Activated T-helper 9 cell treated with anti-CD3 and anti-CD28 coated beads, Interleukin-2, amount 50 U/mL, for 16 hours (primary cell): ENCODE measurements at places on chromosomes 7 and 10.
A peak's percentile ranks its signal among the peaks of the same experiment; 100 is the strongest.

- DNase-seq: no peak
Observed at GRCh38 chr7:27774717-27775328, 34.9 kb downstream of the TAX1BP1 start.

- no peak for DNase-seq
Observed at GRCh38 chr10:3946234-3947229, 161.5 kb upstream of the KLF6 start.

- DNase-seq: no peak
Observed at GRCh38 chr10:94104316-94105000, 110.7 kb downstream of the PLCE1 start.

DNA sequence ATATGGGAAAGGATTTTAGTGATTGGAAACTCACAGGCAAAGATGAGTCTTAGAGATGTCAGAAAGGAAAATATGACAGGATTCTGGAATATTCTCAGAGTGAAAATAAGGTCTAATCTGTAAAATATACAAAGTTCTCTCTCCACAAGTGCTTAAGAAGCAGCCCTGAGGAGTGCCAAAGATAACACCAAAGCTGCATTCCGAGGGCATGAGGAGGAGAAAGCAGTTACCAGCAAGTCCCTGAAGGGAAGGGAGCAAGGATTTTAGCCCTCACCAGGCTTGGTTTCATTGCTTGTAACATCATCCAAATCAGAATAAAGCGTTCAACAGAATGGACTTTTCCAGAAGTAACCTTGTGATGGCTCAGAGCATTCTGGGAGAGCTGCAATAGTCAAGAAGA lies 31.4 kb upstream of the DLX6 start:
- no peak for DNase-seq

- peak; percentile 33 for DNase-seq
Observed at GRCh38 chr7:3028071-3028757, 15.5 kb downstream of the CARD11 start.

DNA sequence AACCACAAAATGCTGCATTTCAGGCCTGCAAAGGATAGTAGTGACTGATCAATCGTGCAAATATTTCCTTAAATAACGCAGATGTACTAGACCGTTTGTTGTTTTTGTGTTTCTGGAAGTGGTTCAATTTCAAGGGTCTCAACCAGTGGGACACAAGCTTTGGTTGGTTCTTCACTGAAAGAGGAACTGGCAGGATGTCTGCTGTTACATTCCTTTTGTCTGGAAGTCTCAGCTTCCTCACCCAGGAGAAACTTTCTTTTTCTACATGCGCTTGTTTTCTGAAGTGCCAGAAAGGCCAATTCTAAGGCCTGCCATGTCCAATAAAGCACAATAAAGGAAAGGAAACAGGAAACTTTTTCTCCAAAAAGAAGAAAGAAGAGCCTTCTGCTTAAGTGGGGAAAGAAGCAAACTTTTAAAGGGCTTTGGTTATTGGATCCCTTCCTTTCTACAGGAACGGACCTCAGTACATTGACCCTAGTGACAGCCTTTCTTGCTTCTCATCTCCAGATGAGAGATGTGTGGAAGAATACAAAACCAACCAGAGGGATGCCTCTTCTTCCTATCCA lies 4.1 kb downstream of the DKK1 start:
- DNase-seq: no peak

- no peak for DNase-seq
Observed at GRCh38 chr7:124712017-124712416, 53.6 kb downstream of the GPR37 start.

DNA sequence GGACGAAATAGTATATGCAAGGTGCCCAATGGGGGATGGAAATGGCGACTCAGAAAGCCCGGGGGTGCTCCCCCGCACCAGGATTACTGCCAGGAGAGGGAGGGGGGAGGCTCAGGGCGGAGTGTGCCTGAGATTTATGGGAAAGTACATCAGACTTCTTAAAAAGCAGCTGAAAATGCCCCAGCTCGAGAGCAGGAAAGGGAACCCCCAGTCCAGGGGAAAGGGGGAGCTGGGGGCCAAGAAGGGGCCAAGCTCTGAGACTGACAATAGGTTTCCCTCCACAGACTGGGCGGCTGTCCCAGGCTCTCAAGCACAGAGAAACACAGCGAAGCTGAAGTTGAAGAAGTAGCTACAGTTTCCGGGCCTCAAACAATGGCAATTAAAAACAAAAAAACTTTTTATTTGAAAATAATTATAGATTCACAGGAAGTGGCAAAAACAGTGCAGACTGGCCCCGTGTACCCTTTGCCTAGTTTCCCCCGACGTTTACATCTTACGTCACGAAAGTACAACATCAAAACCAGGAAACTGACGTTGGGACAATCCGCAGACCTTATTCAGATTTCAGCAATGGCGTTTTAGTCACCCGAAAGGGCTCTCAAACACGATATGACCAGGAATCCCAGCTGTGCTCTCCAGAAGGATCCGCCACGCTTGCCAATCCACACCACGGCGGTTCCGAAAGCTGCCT lies 83.9 kb upstream of the FGFR2 start:
- no peak for DNase-seq

GRCh38 chr7:95545007-95545615 lies 51.2 kb downstream of the PDK4 start:
- DNase-seq: no peak

- no peak for DNase-seq
Observed at GRCh38 chr10:48901319-48901718, 38.3 kb downstream of the LRRC18 start.

- no peak for DNase-seq
Observed at GRCh38 chr10:28312572-28312971, 9.7 kb upstream of the MPP7 start.

- DNase-seq: no peak
Observed at GRCh38 chr10:47031901-47032465, 120.8 kb downstream of the PTPN20 start.

GRCh38 chr10:3747984-3748383 lies 37.0 kb downstream of the KLF6 start:
- no peak for DNase-seq

DNA sequence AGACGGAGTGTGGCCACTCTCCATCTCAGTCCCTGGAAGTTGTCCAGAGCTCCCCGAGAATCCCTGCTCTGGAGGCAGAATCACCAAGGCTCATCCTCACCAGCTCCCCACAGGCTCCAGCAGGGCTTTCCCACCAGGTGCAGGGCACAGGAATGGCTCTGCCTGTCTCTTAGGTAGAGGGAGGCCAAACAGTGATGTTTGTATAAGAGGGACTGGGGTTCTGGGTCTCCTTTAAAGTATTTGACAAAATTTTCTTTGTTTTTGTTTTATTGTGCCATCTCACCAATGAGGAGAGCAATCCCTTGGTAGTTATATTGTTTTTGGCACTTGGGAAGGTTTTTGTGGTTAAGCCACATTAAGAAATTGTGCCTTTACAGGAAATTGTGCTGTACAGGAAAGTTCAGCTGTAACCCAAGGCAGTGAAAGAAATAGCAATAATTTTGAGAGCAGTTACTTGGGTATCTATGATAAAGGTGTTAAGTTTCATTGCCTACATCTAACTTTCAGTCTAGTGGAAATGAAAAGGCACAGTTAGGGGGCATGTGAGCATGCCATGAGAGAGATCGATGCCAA lies 219.3 kb upstream of the PRSS58 start:
- no peak for DNase-seq

DNA sequence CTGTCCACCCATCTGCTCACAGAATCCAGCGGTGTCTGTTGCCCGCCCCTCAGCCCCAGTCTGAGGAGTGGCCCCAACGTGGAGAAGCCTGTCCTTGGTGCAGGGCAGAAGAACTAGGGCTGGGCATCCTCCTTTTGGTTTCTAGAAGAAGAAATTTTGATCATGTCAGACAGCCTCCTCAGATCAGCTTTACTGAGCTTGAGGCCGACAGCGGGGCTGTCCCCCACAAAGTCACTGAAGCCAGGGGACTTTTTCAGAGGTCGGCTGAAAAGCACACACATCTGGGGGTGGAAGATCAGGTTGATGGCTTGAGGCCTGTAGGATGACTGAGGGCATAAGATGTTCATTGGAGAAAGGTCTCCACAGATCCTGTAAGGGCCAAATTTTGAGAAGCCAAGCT lies 767.9 kb downstream of the GRID1 start:
- DNase-seq: no peak

DNA sequence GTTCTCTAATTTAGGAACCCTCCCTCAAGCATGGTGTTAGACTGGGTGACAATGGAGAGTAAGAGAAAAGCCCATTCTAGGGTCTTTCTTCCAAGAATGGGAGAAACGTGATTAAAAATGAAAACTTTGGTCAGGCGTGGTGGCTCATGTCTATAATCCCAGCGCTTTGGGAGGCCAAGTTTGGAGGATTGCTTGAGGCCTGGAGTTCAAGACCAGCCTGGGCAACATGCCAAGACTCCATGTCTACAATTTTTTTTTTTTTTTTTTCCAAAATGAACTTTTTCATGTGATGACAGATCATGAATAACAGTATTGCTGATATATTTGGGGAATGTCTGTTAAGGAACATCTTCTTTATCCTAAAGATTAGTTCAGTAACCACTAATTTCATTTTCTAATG lies 194.6 kb downstream of the MLLT10 start:
- DNase-seq: no peak

DNA sequence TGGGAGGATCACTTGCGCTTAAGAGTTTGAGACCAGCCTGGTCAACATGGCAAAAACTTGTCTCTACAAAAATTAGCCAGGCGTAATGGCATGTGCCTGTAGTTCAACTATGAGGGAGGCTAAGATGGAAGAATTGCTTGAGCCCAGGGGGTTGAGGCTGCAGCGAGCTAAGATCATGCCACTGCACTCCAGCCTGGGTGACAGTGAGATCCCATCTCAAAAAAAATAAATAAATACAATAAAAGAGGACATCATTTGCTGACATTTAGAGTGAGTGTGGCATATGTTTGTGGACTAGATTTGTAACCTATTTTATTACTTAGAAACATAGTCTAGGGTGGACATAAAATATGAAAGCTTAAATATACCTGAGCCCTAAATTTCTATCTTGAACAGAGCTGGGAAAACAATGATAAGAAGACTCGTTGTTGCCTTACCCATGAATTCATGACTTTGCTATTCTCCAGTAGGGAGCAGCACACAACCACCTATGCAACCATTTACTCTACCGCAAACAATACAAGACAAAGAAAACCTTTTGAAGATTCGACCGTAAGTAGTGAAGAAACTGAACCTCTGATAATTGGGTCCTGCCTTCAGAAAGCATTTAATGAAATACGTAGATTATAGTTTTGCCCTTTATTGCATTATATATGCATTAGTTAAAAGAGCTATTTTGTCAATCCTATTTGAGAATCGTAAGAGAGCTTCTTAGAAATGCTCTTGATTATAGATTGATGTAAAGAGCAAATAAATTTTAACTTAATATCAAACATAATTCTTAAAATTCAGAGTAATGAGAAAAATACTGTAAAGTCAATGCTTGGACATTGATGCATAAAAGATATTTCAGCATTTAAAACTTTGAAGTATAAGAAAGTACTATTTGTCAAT lies 83.5 kb downstream of the GNAT3 start:
- no peak for DNase-seq

DNA sequence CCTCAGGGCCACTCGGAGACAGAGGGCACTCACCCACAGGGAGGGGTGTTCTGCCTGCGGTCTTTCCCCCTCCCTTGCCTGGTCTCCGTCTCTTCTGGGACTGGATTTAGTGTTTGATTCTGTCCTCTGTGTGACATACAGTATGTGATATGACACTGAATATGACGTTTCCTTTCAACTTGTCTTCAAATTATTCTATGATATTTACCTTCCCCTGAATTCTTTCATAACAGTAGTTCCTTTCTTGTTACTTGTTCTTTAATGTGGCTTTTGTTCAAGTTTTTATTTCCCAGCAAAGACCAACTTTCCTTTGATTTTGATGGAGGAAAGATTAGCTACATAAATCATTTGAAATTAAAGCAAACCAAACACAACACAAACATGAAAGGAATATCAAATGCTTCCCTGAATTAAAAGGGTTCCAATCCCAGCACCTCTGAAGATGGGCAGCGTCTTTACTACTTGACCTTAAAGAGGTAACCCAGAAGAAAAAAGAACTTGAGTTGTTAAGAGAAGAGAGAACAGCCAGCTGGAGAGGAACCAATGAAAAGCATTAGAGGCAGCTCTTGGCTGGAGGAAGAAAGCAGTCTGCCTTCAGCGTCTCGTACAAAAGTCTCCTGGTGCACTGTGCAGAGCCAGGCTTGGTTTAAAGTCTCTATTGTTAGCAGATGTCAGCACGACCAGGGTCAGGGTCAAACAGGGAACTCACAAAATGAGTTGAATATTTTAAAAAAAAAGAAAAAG lies 18.3 kb upstream of the RHEB start:
- DNase-seq: no peak

- no peak for DNase-seq
Observed at GRCh38 chr7:47552621-47553020, 29.3 kb downstream of the TNS3 start.

DNA sequence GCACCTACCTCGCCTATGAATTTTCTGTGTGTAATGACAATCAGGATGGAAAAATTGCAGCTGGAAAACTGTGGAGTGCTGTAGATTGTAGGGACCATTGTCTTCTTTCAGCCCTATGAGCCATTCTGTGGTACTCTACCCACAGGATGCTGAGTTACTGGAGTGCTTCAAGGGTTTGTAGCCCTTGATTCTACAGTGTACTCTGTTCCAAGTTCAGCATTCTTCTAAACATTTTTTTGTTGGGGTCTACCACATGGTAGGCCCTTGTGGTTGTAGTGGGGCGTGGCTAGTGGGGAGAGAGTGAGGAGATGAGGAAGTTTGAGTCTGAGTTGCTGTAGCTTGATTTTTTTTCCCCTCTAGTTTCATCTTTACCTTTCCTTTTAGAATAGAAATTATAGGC lies 33.5 kb downstream of the REEP3 start:
- no peak for DNase-seq

- no peak for DNase-seq
Observed at GRCh38 chr7:124724507-124725192, 40.9 kb downstream of the GPR37 start.

DNA sequence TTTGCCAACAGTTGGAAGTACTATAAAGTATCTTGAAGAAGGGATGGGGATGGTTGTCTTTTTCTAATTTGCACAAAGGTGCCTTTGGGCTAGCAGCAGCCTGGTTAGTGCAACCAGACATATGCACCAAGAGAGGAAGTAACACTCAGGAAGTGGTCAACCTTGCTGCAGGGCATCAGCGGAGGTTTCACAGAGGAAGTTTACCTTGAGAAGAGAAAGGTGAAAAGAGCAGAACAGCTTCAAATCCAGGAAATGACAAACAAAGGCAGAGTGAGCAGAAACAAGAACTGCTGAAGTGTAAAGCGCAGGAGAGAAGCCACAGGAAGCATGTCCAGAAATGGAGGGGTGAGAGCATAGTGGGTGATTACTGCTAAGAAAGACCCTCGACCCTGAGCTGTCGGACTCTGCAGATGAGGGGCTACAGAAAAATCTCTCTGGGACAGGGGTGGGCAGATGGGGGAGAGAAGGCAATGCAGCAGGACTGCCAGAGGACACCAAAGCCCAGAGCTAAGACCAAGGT lies 66.9 kb downstream of the STK17A start:
- DNase-seq: peak; percentile 39

DNA sequence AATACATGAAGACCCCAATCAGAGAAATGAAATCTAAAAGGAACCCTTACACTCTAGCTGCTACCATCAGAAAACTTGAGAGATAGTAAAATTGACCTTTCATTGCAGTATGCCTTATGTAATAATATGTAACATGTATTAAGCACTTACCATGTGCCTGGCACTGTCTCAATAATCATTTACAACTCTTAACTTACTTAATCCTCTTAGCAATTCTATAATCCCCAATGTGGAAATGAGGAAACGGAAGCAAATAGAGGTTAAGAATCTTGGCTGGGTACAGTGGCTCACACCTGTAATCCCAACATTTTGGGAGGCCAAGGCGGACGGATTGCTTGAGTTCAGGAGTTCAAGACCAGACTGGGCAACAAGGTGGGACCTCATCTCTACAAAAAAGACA lies 29.8 kb upstream of the FHIP2A start:
- DNase-seq: no peak

GRCh38 chr10:6593241-6593671 lies 13.2 kb upstream of the PRKCQ start:
- DNase-seq: no peak
